ENCODE measurements at places on chromosomes 7 and 10.

DNA sequence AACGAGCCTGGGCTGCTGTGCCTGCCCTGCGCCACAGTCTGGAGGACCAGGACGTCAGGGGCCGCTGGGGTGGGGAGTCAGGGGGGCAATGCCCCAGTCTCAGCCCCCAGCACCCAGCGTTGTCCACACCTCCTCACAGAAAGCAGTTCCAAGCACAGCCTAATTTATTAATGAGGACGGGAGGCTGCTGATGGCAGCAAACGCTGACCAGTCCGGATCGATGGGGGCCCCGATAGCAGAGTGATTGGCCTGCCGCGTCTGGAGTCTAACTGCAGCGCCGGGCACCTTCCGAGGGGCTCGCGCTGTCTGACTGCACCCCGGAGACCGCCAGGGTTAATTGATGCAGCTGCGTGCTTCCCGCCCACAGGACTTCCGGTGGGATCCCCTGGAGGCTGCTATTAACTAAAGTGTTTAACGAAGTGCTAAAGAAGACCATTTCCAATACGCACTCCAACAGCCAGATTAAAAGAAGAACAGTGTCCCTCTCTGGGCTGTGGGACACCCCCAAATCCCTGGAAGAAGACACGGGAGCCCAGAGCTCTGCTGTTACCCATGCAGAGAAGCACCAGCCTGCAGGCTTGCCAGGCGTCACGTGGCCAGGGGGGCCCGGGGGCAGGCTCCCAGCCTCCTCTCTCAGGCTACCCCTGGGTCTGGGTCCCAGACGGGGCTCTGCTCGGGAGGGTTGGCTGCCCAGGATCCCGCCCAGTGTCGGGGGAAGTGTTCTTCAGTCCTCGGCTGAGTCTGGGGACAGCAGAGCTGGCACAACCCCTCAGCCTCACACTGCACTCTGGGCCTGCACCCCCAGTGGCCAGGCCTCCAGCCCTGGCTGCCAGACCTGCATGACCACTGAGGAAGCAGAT is 63.8 kb downstream of the MICALL2 start:
- DNase-seq = no peak

DNA sequence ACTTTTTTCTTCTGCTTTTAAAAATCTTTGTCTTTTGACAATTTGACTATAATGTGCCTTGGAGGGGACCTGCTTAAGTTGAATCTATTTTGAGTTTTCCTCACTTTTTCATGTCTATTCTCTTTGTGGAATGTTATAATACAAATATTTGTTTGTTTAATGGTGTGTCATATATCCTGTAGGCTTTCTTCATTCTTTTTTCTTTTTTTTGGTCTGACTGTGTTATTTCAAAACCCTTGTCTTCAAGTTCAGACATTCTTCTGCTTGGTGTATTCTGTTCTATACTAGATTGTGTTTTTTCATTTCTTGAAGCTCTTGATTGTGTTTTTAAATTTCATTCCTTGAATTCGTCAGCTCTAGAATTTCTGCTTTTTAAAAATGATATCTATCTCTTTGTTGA is 228.2 kb downstream of the STK31 start:
- no peak for DNase-seq

GRCh38 chr7:103141753-103142404 is 7.0 kb downstream of the NAPEPLD start:
- DNase-seq = no peak

DNA sequence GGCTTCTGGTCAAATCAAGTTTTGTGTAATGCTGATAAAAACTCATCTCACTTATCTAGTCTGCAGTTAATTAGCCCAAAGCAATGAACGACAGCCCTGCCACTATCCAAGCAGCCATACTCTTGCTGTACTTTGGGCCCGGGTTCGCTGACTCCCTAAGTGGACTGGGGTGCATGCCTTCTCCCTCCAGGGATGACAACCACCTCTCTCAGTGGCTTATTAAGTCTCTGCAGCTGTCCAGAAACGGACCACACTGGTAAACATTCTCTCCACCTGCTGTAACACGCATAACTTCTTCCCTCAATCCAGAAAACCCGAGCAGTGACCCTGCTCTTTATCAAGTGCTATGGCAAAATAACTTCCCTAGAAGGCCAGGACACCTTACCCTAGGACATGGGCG is 3.9 kb downstream of the FBXW4 start:
- no peak for DNase-seq

GRCh38 chr7:43944286-43944685 is 18.1 kb downstream of the UBE2D4 start:
- DNase-seq = no peak

GRCh38 chr7:122748195-122748594 is 45.5 kb upstream of the RNF148 start:
- DNase-seq = no peak

DNA sequence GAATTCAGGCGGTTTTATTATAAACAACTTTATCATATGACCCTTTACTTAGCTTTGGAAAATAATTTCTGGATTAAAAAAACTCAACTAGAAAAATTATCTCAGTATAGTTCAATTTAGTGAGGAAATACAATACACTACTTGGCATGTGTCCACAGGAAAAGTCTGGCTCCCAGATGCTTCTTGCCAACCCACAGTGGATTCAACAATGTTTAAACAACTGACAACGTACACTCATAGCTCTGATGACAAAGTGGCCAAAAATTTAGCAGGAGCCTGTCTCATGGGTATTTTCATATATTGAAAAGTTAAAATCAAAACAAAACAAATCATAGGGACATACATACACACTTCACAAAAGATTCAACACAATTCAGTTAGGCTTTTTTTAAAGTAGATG is 158.8 kb downstream of the SKAP2 start:
- DNase-seq = no peak

GRCh38 chr7:75734586-75735458 is 3.9 kb downstream of the HIP1 start:
- no peak for DNase-seq

GRCh38 chr7:73341877-73342276 is 13.9 kb downstream of the FKBP6 start:
- DNase-seq = peak; percentile 21

DNA sequence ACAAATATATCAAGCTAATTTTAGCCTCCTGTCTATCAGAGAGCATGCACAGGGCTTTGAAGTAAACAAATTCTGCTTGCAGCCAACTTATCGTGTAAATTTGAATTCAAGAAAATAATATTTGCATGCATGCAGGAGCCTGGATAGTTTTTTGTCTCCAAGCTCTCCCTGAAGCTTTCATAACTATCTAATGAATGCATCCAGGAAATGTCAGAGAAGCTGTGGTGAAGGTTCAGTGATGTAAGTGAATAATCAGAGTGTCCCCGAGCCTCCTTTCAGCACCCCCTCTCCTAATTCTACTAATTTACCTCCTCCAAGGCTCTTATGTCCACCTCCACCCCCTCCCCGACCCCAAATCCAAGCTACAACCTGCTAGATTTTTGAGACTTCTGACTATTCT is 172.0 kb upstream of the ZNF32 start:
- DNase-seq = no peak
